ELR (cell line): ENCODE measurements at places on chromosomes 2 and 18.

GRCh38 chr2:14621114-14621513, 11.4 kb upstream of the LRATD1 start:
- DNase-seq, result peak; percentile 52

GRCh38 chr2:96241900-96242611, 23.7 kb downstream of the TMEM127 start:
- DNase-seq, result peak; percentile 93

DNA sequence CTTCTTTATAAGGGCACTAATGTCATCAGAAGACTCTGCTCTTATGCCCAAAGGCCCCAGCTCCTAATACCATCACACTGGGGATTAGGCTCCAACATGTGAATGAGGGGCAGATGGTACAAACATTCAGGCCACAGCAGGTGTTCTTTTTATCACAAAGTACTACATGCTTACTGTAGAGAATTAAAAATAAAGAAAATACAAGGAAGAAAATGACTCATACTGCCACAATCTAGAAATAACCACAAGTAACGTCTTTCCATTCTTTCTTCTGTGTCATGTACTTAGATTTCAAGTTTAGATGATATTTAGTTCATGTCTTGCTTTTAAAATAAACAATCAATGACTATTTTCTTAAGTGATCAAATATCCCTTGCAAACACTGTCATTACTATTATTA, 100.3 kb upstream of the NEDD4L start:
- peak; percentile 72 for DNase-seq

GRCh38 chr2:152481881-152482583, 147.1 kb downstream of the FMNL2 start:
- DNase-seq, result peak; percentile 40

GRCh38 chr2:234694244-234695013, 197.5 kb upstream of the ARL4C start:
- peak; percentile 87 for DNase-seq

- DNase-seq, result no peak
These were observed 13.4 kb downstream of the PPP1R1C start for GRCh38 chr2:181998891-181999654.

DNA sequence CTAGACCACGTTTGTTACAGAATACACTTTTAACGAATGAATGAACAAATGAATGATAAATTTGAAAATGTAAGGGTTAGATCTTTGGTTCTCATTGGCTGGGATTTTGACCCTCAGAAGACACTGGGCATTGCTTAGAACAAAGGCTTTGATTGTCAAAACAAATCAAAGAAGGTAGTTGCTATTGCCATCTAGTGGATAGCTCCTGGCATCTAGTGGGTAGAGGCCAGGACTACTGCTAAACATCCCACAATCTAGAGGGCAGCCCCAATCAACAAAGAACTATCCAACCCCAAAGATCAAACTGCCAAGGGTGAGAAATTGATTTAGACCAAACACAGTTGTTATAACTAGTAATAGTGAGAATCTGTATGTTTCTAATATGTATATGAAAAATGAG, 552.3 kb downstream of the KCNJ3 start:
- DNase-seq, result no peak

DNA sequence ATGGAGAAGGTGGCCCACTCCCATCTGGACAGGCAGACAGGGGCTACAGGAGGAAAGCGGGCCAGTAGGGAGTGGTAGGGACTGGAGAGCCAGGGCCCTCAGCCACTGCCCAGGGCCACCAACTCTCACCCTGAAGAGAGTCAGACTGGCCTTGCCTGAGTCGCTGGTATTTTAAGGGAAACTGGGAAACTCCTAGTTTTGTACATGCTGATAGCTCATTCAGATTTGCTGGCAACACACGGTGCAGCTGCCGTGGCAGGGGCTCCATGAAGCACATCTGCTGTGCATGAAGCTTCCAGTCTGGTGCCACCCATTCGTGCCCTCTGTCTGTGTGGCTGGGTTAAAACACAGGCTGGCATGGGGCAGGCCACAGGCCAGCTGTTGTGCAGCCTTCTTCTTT, 137.3 kb upstream of the GLI2 start:
- DNase-seq, result no peak
